ENCODE measurements at places on chromosomes 1 and 21. TPM values are rescaled to one million over a fixed set of nuclear protein-coding genes. Genes with fewer than 3 reads are reported as not detected.

Gene TSSK3
- 1.5 TPM for total RNA-seq

Gene OR2L13
- total RNA-seq, result not detected

Gene VSIG8
- total RNA-seq, result 43.3 TPM

Gene GNAT2
- not detected for total RNA-seq

Gene TMEM51
- total RNA-seq, result 8.9 TPM

- no peak for DNase-seq
Measured at GRCh38 chr1:11796036-11796828, 9.5 kb downstream of the MTHFR start.

- no peak for DNase-seq
Measured at GRCh38 chr1:99005537-99005942, 879 bp upstream of the PLPPR5 start.

- DNase-seq, result no peak
Measured at GRCh38 chr1:225861834-225862580, 20.2 kb downstream of the TMEM63A start.

DNA sequence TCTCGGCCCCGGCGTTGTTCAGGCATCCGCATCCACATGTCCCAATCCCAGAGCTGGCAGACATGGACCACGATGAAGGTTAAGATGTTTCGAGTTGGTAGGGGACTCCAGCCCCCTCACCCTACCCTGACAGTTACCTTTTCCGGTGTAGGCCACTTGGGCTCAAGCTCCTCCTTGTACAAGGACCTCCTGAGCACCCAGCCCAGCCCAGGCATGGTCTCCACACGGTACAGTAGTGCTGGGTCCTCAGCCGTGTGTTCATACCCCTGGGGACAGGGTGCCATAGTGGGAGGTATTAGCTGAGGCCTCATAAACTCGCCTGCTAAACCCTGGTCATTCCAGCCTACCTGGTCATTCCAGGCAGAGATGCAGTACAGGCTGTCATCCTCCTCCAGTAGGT is 6.1 kb downstream of the POMGNT1 start:
- DNase-seq, result no peak

DNA sequence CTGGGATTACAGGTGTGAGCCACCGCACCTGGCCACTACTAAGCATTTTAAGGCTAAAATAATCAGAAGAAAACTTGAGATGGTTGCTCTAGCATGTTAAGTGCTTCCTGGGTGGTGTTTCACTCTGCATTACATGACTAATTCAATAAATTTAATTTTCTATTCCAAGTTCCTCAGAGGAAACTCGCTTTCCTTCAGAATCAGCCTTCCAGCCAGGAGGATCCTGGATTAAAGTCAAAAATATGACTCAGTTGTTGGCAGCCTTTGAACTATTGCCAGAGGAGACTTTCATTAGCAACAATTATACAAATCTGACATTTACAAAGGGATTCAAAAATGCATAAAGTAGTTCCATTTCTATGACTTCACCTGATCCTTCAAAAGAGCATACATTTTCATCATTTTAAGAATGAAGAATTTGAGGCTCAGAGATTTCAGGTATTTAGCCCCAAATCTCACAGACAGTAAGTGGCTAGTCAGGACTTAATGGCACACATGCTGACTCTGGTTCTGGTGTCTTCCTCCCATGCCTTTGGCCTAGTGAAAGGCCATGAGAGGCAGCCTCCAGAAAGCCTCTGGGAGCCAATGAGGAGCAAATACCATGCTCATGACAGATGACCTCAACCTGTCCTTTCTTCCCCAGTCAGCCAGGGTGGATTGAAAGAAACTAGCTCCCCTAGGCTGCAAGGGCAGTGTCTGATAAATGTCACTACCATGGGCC is 115.7 kb downstream of the MAP3K21 start:
- DNase-seq, result no peak
